Glutamatergic neuron (in vitro differentiated cells): ENCODE measurements at places on chromosomes 12 and 14. TPM values are rescaled to one million over a fixed set of nuclear protein-coding genes. Genes with fewer than 3 reads are reported as not detected.

- no peak for DNase-seq
These were observed 13.4 kb downstream of the CKAP4 start for GRCh38 chr12:106234449-106234848.

DNA sequence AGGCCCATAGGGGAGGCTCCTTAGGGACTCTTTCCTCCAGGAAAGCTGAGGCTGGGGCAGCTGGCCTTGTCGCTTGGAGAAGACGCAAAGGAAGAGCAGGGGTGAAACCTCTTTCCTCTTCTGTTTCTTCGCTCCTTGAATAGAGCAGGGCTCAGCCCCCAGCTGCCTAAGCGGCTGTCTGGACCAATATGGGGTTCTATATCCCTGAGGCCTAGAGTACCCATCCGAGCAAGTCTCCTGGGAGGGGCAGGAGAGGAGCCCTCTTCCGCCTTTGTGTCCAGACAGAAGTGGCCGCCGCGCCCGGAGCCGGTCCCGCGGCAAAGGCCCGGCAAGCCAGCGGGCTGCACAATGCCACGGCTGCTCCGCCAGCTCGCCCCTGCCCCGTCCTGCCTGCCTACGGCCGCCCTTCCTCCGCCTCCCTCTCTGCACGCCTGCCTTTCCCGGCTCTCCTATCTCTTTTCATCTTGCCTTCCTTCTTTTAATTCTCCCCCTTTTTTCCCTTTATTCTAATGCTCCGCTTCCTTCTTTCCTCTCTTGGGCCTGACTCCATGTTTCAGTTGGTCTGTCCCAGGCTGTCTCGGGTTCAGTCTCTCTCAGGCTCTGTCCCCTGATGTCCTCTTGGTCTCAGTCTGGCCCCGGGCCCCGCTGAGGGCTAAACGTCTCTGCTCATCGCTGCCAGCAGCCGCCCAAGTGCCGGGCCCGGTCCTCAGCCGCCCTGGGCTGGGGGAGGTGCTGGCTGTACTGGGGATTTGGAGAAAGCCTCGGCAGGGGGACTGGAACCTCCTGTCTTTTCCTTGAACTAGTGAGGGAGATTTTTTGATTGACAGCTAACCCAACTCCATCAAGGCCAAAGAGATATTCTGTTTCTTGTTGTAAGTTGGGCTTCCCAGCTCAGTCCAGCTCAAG is 2.5 kb upstream of the HOXC9 start:
- DNase-seq, result peak; percentile 40

ACOT6 gene
- not detected for total RNA-seq

DNA sequence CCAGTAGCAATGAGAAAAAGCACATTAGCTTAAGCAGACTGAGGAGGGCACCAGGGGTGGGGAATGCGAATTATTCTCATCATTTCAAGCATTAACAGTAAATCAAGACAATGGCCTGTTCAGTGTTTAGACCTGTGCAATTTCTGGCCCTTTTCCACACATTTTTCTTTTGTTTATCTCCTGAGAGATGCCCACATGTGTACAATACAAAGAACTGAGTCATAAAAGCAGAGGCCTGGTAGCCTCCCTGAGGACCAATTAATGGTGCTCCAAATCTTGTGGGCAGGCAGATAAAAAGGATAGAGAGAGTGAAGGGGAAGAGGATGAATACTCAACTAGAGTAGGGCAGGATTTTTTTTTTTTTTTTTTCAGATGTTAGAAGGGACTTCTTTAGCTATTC is 480.8 kb downstream of the RERGL start:
- DNase-seq, result no peak

SAMD15 gene
- 0.47 TPM for total RNA-seq

DNA sequence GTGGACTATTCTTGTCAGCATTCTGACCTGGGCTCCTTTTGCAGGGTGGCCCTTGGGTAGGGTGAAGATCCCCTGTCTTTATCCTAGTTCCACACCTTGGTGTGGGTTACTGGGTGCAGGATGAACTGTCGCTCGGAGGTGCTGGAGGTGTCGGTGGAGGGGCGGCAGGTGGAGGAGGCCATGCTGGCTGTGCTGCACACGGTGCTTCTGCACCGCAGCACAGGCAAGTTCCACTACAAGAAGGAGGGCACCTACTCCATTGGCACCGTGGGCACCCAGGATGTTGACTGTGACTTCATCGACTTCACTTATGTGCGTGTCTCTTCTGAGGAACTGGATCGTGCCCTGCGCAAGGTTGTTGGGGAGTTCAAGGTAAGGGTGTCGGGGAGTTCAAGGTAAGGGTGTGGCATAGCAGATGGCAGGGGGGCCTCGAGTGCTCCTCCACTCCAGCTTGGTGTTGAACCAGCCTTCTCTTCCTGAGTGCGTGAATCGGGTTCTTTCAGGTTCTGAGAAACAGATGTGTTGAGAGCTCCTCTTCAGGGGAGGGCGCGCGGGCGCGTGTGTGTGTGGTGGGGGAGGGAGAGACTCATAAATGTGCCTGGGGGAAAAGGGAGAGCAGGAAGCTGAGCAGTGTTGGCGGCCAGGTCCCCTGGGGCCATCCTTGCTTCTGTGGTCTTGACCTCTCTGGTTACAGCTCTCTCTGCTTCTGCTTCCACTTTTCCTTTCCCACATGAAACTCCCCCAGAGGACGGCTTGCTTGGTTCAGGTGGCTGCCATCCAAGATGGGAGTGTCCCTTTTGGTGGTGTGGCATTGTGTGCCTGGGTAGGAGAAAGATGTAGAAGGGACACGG is 4.0 kb downstream of the ATG101 start:
- peak; percentile 69 for DNase-seq

DNA sequence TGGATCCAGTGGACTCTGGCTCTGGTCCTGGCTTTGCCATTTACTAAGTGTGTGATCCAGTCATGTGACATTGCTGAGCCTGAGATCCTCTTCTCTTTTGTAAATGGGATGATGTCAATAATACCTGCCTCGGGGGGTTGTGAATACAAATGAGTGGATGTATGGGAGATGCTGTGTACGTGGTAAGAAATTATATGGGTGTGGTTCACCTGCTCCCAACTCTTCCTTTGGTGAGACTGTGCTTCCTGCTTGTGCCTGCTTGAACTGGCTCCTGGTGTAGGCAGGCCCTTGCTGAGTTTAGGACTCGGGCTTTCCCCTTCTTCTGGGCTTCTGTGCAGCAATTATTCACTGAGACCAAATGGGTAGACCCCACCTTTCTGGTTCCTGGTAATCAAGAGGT is 189.5 kb upstream of the FRMD6 start:
- DNase-seq, result no peak

- no peak for DNase-seq
These were observed 109.7 kb downstream of the ANO4 start for GRCh38 chr12:100904270-100904669.

DNA sequence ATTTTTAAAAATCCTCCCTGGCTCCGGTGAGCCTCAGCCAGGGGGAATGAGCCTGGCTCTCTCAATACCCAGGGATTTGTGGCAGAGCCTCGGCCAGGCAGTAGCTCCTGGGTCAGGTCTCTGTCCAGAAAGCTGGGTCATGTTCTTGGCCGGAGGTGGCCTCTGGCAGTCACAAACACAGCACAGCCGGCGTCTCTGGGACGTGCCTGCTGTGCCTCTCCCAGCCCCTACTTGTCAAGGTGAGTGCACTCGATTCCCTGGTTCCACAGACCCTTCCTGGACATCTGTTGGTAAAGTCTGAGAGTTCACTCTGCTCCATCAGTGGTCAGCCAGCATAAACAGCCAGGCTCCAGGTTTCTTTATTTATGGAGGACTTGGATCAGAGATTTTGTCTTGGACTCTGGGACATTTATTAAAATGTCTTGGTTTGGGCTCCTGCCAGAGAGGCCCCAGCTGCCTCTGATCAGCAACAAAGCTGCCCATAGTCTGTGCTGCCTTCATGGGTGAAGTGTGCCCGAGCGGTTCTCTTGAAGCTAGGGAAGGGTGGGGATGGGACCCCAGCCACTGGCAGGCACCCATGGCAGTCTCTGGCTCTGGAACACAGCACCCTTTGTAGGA is 56.7 kb downstream of the DGLUCY start:
- no peak for DNase-seq

ANGEL1 gene
- total RNA-seq, result 13.6 TPM

MOK gene
- 6.5 TPM for total RNA-seq

GRCh38 chr14:62364161-62364560 is 601.9 kb downstream of the SNAPC1 start:
- DNase-seq, result no peak

AQP6 gene
- total RNA-seq, result 0.37 TPM

DNA sequence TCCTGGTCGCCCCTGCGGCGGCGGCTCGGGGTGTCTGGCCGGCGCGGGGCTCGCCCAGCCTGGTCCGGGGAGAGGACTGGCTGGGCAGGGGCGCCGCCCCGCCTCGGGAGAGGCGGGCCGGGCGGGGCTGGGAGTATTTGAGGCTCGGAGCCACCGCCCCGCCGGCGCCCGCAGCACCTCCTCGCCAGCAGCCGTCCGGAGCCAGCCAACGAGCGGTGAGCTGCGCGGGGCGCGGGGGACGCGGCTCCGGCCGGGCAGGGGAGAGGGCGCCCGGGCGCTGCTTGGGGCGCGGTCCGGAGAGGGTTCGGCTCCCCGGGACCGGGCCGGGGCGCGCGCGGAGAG is at the start of gene LGALS3:
Gene LGALS3, plus strand, starts transcription at position 167 of the 342 bp plus-strand sequence. CDS start 8,122 bp downstream, outside the sequence.
- DNase-seq, result peak; percentile 31

DNA sequence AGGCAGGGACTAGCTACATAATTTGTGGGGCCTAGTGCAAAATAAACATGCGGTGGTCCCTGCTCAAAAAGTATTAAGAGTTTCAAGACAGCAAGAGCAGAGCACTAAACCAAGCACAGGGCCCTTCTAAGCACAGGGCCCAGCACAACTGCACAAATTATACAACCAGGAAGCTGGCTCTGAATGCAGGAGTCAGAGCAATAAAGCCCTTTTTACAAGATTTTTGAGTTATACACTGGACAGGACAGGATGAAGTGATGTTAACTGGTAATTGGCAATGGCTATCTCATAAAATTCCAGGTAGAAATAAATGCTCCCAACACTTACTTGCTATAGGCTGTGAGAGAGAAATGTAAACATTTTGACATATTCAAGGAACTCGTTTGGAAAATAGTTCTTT is 86.2 kb upstream of the GPHB5 start:
- no peak for DNase-seq

- no peak for DNase-seq
These were observed 98.8 kb upstream of the FRMD6 start for GRCh38 chr14:51552768-51553404.
